ENCODE measurements at places on chromosomes 12 and 14. TPM values are rescaled to one million over a fixed set of nuclear protein-coding genes. Genes with fewer than 3 reads are reported as not detected.

CCDC196 gene
- not detected for polyA plus RNA-seq

HOXC12 gene
- polyA plus RNA-seq = not detected

LRP1-AS gene
- polyA plus RNA-seq = not detected

RD3L gene
- not detected for polyA plus RNA-seq

TAS2R30 gene
- 0.19 TPM for polyA plus RNA-seq

DNA sequence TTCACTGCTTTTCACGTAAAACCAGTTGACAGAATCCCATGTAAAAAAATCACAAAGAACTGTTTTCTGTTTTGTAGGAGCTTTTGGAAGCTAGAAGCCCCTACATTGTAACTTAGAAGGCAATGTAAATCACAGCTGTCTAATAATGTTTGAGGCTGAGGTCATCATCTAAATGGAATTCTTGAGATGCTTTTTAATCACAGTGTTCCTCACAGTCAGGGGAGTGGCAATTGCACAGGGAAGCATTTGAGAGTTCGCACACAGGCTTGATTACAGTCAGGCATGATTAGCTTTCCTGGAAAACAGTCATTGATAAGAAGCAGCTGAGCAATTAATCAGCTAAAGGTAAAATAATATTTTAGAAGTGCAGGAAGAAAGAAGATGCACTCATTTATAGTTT, 2.9 kb downstream of the SLC17A8 start:
- H3K4me3 ChIP-seq = no peak overlapping the region
- DNase-seq = no peak
- no peak overlapping the region for H3K27ac ChIP-seq
- no peaks in the 10 kb centered on the region for H3K4me1 ChIP-seq
- no peaks in the 10 kb centered on the region for H3K36me3 ChIP-seq
- no peaks in the 10 kb centered on the region for H3K27me3 ChIP-seq

DNA sequence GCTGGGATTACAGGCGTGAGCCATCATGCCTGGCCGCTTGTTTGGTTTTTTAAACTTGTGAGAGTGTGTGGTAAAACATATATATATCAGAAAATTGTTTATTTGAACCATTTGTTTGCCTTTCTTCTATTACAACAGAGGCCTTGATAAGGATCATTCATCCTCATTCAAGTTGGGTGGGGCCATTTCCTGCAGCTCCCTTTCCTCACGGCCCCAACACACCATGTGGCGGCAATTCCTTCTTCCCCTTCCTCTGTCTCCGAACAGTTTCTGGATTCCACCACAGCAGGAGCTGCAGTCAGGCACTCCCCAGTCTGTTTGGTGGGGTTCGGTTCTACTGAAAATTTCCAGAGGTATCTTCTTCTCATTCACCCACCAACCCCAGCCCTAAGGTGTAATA, 42.0 kb upstream of the RASSF3 start:
- no peak overlapping the region for H3K4me3 ChIP-seq
- no peak for DNase-seq
- H3K4me1 ChIP-seq = peaks cover 13% of the 10 kb centered on the region
- no peaks in the 10 kb centered on the region for H3K27me3 ChIP-seq
- no peak overlapping the region for H3K27ac ChIP-seq
- H3K36me3 ChIP-seq = no peaks in the 10 kb centered on the region

GRCh38 chr12:108559007-108559655, 1.8 kb downstream of the SART3 start:
- H3K27me3 ChIP-seq = no peaks in the 10 kb centered on the region
- no peak for DNase-seq

- peak overlapping the region; percentile 22 for H3K27ac ChIP-seq
- no peak overlapping the region for H3K4me3 ChIP-seq
- H3K27me3 ChIP-seq = no peaks in the 10 kb centered on the region
- peaks cover 14% of the 10 kb centered on the region for H3K4me1 ChIP-seq
- no peak for DNase-seq
These were observed 64.7 kb downstream of the BTG1 start for GRCh38 chr12:92080911-92081285.

- peaks cover 35% of the 10 kb centered on the region for H3K4me1 ChIP-seq
- H3K4me3 ChIP-seq = peak overlapping the region; percentile 83
- peak; percentile 90 for DNase-seq
- no peaks in the 10 kb centered on the region for H3K27me3 ChIP-seq
- peak overlapping the region; percentile 92 for H3K27ac ChIP-seq
- H3K36me3 ChIP-seq = no peaks in the 10 kb centered on the region
These were observed 1.0 kb upstream of the SOCS2 start for GRCh38 chr12:93571365-93571924.

DNA sequence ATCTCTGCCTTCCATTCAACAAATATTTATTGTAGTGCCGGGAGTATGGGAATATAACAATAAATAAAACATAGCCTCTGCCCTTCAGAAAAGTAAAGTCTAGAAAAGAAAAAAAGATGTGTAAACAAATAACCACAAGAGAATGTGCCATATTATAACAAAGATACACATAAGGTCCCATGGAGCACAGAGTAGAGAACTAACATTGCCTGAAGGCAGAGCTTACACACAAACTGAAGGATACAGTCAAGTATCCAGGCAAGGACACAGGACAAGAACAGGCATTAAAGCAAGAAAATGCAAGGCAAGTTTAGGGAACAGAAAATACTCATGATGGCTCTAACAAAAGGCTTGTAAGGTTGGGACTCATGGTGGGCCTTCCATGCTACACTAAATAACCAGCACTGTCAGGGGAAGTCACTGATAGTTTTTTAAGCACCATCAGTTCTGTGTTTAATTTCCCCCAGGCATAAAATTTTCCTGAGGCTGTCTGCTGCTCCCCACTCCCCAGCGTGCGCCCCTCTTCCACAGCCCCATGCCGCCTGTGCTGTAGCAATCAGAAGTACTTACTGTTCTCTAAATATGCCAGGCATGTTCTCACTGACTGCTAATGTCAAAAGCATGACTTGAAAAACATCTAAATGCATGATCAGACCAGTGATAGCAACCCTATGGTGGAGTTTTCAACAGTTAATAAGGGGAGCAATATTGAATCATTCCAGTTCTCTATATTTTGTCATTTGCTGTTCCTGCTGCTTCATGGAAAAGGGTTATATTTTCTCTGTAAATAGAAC, 77.8 kb downstream of the ANKS1B start:
- no peaks in the 10 kb centered on the region for H3K27me3 ChIP-seq
- no peaks in the 10 kb centered on the region for H3K36me3 ChIP-seq
- H3K4me3 ChIP-seq = no peak overlapping the region
- no peak overlapping the region for H3K27ac ChIP-seq
- DNase-seq = no peak
- no peaks in the 10 kb centered on the region for H3K4me1 ChIP-seq

- H3K27me3 ChIP-seq = no peaks in the 10 kb centered on the region
- DNase-seq = no peak
- no peak overlapping the region for H3K27ac ChIP-seq
These were observed 23.6 kb upstream of the TMEM260 start for GRCh38 chr14:56555921-56556570.

DNA sequence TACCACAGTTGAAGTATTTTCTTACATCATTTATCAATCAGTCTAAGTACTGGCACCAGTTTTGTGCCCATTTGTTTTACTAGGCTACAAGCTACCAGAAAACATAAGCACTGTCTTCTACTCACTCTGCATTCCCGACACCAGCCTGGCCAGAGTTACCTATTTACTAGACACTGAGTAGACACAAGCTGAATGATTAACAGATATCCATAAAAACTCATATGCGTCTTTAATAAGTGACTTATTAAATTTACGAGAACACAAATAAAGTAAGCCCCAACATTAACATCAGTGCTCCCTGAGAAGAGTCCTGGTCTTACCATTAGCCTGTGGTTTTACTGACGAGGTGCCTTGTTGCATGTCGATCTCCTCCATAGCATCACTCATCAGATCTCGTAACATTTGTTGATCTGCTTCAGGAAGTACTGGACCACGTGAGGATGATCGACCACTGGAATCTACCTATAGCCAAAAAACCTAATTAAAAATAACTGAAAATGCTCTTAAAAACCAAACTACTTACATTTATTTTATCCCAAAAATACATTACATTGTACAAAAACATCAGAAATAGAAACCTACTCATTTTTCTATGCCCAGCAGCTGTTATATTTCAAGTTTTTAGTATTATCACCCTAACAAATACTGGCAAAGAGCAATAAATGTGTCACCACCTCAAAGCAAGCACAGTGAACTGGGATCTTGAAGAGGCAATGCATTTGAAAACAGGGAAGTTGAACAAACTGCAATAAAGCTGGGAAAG, 53.3 kb downstream of the BDKRB1 start:
- H3K27ac ChIP-seq = no peak overlapping the region
- no peak for DNase-seq
- H3K27me3 ChIP-seq = no peaks in the 10 kb centered on the region
- no peak overlapping the region for H3K4me3 ChIP-seq
- H3K4me1 ChIP-seq = no peaks in the 10 kb centered on the region

DNA sequence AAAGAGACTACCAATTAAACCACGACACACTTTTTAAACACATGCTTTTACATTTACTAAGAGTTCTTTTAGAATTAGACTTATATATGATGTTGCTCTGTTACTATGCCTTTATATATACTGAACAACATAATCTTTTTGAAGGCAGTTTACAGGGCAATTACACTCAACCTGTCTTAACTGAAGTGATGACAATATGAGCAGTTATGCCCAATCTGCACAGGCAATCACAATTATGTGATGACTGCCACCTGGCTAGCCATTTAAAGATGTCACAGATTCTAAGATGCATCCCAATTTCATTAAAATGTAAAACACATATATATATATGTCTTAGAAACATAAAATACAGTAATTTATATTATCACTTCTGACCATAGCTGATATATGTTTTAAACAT, 112.6 kb downstream of the STXBP6 start:
- no peaks in the 10 kb centered on the region for H3K27me3 ChIP-seq
- H3K4me3 ChIP-seq = no peak overlapping the region

DNA sequence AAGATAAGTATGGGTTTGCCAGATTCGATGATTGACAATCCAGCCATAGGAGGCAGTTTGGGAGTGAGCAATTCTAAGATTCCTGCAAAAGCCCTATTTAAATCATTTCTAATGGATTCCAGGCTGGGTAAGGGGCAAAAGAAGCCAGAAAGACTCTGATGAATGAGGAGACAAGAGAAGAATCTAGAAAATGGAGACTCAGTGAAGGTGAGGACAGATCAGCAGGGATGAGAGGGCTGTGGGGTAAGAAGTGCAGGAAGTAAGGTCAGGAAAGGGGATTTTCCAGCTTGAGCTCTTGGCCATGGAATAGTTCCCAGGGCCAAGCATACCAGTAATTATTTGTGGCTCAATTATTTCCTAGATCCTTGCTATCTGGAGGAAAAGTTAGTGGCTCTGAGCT, 87.3 kb downstream of the TMX1 start:
- H3K27me3 ChIP-seq = no peaks in the 10 kb centered on the region
- H3K27ac ChIP-seq = peak overlapping the region; percentile 36
- peaks cover 6% of the 10 kb centered on the region for H3K4me1 ChIP-seq
- no peak overlapping the region for H3K4me3 ChIP-seq

DNA sequence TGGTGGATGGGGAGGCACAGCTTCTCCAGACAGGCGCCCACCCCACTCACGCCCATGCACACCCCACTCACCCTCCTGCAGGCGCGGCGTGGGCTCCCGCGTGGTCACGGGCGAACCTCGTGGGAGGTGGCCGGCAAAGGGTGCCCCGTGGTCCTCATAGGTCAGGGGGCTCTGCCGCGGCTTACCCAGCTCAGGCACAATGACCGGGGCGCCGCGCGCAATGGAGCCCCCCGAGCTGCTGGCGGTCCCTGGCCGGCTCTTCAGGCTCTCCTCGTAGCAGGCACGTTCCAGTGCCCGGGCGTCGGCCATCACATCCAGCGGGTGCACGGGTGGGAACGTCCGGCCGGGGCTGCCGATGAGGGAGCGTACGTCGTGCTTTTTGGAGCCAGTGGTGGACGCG, 49.6 kb downstream of the RFLNA start:
- no peaks in the 10 kb centered on the region for H3K27me3 ChIP-seq
- H3K4me3 ChIP-seq = no peak overlapping the region
- H3K4me1 ChIP-seq = no peaks in the 10 kb centered on the region
- no peak overlapping the region for H3K27ac ChIP-seq
- peaks cover 95% of the 10 kb centered on the region for H3K36me3 ChIP-seq

DNA sequence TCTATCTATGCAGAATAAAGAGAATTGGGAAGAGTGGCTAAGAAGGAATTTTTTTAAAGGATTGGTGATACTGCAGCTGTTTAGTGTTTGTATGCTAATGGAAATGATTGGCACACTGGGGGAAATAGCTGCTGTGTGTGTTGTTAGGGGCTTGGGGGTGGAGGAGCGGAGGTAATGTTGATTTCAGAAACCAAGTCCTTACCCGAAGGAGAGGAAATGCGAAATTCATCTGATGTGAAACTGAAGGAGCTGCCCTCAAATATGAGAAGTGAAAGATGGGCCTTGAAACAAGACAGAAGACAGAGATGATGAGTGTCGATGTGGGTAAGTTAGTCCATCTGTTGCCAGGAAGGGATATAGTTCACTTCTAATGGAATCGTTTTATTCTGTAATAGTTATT, 21.2 kb upstream of the RNASE12 start:
- peaks cover 69% of the 10 kb centered on the region for H3K4me1 ChIP-seq
- no peaks in the 10 kb centered on the region for H3K36me3 ChIP-seq
- peak overlapping the region; percentile 76 for H3K27ac ChIP-seq

DNA sequence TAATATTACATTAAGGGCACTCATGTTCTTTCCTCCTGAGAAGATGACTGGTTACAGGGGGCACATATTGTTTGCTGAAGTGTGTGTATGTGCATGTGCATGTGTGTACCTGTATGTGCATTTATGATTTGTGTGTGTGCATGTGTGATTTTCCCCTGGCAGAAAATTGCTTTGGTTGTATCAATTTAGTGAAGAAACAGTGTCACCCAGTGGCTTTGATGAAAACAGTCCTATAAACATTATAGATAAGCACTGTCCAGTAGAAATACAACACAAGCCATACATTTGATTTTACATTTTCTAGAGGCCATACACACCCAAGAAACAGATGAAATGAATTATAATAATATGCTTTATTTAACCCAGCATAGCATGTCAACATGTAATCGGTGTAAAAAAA, 8.6 kb downstream of the PDE3A start:
- no peak for DNase-seq
- H3K36me3 ChIP-seq = no peaks in the 10 kb centered on the region
- no peaks in the 10 kb centered on the region for H3K27me3 ChIP-seq
- no peak overlapping the region for H3K27ac ChIP-seq
- H3K4me1 ChIP-seq = no peaks in the 10 kb centered on the region
- H3K4me3 ChIP-seq = no peak overlapping the region

DNA sequence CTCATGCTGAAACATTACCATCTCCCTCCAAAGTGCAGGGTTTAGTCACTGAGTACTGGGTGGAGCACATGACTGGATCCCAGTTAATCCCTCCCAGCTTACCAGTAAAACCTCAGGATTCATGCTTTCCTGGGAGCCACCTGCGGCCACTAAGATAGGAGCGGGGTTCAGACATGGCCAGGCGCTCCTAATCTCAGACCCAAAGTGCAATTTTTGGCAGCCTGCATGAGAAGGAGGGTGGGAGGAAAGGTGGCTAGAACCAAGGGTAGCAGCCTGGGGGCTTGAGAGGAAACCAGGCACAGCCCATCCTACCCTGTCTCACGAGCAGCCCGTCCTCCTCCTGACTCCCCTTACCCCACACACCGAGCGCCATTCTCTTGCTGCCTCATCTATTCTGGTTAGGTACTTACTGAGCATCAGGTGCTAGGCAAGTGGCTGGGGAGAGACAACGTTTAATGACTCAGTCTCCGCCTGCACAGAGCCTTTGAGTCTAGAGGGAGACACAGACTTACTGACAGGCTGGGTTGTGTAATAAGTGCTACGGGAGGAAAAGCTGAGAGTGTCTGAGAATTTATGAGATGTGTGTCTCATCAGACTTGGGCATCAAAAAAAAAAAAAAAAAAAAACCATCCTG, 9.9 kb downstream of the GPRC5A start:
- H3K27me3 ChIP-seq = no peaks in the 10 kb centered on the region
- H3K4me3 ChIP-seq = no peak overlapping the region
- H3K4me1 ChIP-seq = peaks cover 3% of the 10 kb centered on the region
- no peaks in the 10 kb centered on the region for H3K36me3 ChIP-seq

- no peak for DNase-seq
- H3K27ac ChIP-seq = no peak overlapping the region
- no peaks in the 10 kb centered on the region for H3K36me3 ChIP-seq
- H3K4me3 ChIP-seq = no peak overlapping the region
These were observed 232.9 kb downstream of the PCNX1 start for GRCh38 chr14:71140157-71140556.
